Suppressor macrophage treated with lipopolysaccharide for 1 hour (primary cell): ENCODE measurements at places on chromosomes 2 and 18.

DNA sequence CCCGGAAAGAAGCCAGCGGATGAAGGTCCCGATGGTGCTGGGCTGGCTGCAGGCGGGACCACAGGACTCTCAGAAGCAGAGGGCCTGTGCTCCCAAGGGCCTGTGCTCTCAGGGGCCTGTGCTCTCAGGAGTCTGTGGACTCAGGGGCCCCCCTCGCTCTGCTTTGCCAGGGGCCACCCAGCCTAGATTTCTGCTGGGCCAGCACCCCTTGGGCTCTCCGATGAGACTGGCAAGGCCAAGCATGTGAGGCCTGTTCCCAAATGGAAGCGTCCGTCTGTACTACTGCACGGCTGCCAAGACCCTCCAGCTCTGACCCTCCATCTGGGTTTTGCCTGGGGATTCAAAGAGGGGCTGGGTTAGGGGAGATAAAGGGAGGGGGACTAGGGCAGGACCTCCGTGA is 54.6 kb downstream of the SH3BP4 start:
- DNase-seq, result no peak

DNA sequence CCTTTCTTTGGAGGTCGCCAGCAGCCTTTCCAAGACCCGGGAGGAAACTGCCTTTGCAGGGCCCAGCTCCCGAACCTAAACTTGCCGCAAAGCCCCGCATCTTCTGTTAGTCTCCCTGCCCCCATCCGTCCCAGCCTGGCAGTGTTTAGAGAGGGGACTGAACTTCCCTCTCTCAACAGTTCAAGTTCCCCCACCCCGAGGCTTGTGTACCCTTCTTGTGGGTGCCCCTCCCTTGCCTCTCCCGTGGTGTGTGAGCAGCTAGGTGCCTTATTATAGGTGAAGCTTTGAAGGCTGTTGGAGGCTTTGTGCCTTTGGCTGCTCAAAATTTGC is 1.4 kb downstream of the LBH start:
- no peak for DNase-seq

GRCh38 chr2:195486987-195487644 is 169.9 kb upstream of the SLC39A10 start:
- DNase-seq, result peak; percentile 75

GRCh38 chr2:81876624-81877023 is 1572.1 kb upstream of the LRRTM1 start:
- DNase-seq, result no peak

GRCh38 chr2:49355611-49356010 is 201.3 kb upstream of the FSHR start:
- no peak for DNase-seq

GRCh38 chr2:86039963-86040655 is 65.6 kb downstream of the POLR1A start:
- DNase-seq, result no peak

GRCh38 chr2:178908810-178909209 is 101.6 kb upstream of the TTN start:
- no peak for DNase-seq

DNA sequence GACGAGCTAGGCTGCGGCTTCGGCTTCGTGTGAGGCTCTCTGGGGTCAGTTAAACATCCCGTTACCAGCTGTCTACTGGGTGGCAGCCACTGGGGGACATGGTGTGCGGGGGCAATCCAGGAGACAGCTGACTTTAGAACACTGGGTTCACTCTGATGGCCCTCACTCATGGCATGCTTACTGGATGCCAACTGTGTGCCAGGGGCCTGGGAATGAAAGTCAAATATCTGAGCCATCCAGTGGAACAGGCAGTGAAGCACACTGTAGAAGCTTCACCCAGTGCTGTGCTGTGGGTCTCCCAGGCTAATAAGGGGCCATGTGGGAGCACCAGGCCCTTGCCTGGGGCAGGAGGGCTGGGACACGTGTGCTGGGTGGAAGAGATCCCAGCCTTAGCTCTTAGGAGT is 48.3 kb downstream of the GLI2 start:
- DNase-seq, result no peak

DNA sequence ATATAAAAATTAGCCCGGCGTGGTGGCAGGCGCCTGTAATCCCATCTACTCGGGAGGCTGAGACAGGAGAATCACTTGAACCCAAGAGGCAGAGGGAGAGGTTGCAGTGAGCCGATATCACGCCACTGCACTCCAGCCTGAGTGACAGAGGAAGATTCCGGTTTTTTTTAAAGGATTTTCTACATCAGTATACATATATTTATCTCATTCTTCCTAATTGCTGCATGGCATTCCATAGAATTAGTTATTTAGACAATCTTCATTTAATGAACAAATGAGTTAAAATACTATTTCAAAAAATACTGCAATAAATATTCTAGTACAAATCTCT is 2.0 kb downstream of the GTF3C2 start:
- no peak for DNase-seq

DNA sequence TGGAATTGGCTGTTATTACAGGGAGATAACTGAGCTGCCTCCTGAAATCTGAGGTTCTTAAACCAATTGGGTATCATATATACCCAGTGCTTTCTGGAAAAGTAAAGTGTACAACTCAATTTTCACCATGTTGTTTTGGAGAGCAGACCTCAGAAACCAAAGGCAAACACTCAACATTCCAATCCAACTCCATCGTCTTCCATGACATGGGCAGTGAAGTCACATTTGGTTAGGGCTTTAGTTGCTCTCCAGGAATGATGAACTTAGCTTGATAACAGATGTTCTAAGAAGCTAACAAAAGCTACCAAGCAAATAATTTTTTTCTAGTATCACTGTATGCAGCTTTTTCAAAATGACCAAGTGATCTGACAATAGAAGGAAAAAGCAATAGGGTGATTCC is 107.0 kb upstream of the SLC35G4 start:
- no peak for DNase-seq

- no peak for DNase-seq
These were observed 150.5 kb downstream of the EN1 start for GRCh38 chr2:118696786-118697465.

DNA sequence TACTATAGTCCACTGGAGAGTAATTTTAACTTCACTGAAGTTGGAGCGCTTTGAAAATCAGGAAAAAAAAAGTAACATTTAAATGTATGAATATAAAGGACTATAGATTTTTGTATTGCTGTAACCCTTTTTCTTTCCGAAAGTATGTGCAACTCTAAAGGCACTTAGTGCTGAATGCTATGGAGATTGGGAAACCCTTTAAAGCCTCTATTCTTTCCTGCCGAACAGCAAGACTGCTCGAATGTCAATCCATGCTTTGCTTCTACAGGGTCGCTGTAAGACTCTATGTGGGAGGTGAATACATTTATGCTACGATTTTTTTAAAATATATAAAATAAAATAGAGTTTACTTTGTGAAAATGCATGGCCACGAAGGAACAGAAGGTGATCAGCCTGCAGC is 825 bp downstream of the GRB14 start:
- DNase-seq, result no peak

DNA sequence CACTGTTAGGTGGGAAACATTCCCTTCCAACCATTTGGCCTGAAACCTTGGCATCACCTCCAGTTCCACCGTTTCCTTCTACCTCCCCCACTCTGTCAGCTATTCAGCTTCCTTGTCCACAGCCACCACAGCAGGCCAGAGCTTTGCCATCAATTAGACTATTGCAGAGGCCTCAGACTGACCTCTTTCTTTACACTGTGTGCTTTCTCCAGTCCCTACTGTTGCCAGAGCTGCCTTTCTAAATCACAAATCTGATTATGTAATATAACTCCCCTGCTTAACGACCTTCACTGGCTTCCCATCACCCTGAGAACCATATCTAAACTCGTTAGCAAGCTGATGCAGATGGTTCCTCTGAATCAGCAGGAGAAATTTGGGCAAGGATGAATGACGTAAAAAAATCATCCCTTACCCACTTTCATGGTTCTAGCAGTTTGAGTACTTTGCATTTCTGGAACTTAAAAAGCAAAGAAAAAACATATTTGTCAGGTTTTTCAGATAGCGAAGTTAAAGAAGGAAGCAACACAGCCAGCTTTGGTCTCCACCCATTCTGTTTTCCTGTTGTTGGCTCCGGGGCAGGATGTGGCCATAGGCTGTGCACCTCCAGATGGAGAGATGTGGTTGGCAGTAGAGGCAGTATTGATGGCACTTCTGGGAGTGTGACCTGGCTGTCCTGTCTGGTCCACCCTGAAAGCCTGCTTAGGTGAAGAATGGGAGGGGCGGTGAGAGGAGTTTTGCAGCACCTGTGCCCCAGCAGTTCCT is 422.1 kb downstream of the PARD3B start:
- DNase-seq, result no peak

- peak; percentile 25 for DNase-seq
These were observed 38.0 kb downstream of the ACKR3 start for GRCh38 chr2:236607471-236608187.
